ENCODE measurements at places on chromosomes 13 and 19.
A peak's percentile ranks its signal among the peaks of the same experiment; 100 is the strongest.

GRCh38 chr19:55658846-55659459, 4.1 kb downstream of the U2AF2 start:
- no peak for DNase-seq

GRCh38 chr13:111562716-111563115, 242.3 kb downstream of the TEX29 start:
- no peak for DNase-seq

DNA sequence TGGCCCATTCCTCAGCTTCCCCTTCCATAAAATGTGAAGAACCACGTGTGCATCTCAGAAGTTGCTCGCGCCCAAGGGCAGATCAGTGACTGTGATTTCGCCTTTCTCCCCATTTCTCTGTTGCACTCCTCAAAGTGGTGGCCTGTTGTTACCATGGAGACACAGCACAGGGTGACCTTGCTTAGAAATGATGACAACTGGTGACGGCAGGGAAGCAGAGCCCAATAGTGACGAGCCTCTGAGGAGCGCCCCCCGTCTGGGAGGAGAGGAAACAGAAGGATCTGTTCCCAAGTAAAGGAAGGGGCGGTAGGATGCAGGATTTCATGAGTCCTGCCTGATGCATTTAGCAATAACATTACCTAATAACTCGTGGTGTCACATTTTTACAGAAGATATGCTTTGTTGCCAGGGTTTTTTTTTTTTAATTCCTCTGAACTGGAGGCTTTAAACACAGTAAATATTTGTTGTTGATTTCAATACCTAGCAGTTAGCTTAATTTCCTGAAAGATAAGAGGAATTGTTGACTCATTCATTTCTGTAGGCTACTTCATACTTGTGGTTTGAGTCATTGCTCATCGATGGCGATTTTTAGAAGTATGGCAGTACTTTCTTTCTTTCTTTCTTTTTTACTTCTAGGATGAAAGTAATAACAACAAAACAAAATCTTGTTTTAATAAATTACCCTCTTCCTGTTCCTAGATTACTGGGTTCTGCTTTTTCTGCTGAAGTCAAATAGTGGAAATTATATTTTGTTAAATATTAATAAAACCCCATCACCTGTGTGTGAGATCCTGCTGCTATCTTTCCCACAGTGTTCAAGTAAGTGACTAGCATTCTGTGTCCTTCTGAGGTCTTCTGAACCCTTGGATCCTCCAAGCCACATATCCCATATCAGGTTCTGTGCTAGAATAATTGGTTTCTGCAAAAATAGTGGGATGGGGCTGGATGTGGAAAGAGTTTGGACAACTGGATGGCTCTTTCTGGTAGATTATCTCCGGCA, 36.0 kb downstream of the MBNL2 start:
- DNase-seq = peak; percentile 73

- DNase-seq = no peak
These were observed 78.2 kb upstream of the MIR17HG start for GRCh38 chr13:91269237-91269636.

- no peak for DNase-seq
These were observed 436.6 kb upstream of the KLF12 start for GRCh38 chr13:74570834-74571233.
